ENCODE measurements at places on chromosomes 4 and X.

- no peak for DNase-seq
Measured at GRCh38 chr4:183173580-183174526, 74.8 kb downstream of the WWC2 start.

- DNase-seq, result no peak
Measured at GRCh38 chrX:148517176-148517575, 16.8 kb downstream of the AFF2 start.

GRCh38 chrX:2498781-2499302 is 1.9 kb downstream of the DHRSX start:
- no peak for DNase-seq

DNA sequence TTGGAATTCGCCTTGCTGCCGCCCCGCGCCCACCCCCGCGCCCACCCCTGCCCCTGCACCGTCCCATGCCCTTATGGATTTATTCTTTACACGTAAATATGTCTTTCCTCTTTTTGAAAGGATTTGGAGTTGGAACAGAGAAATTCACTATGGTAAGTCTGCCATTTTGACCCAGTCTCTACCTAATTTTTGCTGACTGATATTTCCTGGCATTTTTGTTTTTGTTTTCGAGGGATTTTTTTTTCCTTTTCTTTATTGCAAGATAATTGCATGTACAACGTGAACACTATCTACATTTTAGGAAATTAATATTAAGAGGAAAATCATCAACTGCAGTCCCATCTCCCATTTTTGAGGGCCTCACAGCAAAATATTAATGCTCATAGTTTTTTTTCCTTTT is 468 bp upstream of the SPIN2B start:
- DNase-seq, result no peak

DNA sequence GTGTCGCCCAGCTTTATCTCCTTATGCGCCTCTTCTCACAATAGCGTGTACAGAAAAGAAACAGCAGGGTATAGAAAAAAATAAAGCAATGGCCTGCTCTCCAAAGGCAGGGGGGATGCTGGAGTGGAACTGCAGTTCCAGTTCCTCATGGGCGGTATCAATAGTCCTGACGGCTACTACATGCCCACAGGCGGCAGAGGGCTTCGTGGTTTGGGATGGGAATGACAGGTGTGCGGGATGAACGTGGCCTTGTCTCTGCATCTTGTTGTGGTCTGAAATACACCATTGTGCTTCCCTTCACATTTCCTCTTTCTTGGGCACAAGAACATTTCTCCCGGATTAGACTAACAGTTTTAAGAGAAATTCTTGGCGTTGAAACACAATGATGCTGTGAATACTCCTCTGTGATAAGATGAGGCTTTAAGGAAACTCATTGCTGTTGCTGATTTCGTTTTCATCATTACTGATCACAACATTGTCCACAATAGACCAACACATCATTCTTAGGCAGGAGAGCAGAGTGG is 124.1 kb upstream of the IGFBP7 start:
- DNase-seq, result no peak

DNA sequence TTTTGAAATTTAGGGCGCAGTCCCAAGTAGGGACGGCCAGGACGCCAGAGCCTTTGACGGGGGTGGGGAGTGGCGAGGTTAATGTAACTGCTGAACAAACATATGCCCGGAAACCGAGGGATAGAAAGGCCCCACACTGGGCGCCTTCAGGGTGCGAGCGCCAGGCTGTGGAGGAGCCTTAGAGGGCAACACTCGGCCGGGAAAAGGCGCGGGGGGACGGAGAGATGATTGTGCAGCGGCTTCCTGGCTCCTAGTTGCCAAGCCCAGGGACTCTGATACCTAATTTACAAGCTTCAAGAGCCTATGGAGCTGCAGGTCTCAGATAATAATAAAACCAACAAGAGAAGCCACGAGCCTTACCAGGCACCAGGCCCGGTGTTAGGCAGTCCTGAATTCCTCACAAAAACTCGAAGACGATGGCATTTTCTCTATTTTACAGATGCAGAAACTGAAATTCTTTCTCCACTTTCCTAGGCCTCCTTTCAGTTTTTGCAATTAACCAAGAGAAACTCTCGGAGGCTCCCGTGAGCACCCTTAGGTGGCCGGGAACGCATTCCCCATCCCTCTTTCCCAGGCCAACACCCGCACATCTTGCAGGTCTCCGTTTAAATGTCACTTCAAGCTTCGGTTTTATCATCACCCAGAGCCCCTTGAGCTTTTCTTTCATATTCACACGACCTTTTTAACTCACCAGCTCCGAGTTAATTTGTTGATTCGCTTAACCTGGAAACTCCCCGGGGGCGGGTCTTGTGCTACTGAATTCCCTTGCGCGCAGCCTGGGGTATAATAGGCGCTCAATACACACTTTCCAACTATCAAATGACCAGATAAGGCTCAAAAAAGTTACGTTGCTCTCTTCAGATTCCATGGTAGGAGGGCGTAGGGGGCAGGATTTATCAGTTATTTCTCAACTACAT is 6.4 kb upstream of the GSX2 start:
- no peak for DNase-seq

DNA sequence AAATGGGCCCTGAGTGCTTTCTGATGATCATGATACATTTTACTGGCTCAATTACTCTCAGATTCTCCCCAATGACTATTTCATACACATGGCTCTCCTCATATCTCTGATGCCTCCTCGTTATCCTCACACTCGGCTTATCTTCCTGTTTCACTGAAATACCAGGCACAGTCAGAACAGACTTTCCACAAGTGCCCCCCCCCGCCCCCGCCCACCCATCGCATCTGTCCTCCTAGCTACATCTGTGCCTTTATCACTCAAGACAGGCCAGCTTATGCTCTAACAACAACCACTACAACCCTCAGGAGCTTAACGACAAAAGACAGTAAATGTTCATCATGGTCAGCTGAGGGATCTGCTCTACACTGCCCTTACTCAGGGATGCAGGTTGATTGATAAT is 610.6 kb upstream of the DIPK2B start:
- DNase-seq, result no peak

DNA sequence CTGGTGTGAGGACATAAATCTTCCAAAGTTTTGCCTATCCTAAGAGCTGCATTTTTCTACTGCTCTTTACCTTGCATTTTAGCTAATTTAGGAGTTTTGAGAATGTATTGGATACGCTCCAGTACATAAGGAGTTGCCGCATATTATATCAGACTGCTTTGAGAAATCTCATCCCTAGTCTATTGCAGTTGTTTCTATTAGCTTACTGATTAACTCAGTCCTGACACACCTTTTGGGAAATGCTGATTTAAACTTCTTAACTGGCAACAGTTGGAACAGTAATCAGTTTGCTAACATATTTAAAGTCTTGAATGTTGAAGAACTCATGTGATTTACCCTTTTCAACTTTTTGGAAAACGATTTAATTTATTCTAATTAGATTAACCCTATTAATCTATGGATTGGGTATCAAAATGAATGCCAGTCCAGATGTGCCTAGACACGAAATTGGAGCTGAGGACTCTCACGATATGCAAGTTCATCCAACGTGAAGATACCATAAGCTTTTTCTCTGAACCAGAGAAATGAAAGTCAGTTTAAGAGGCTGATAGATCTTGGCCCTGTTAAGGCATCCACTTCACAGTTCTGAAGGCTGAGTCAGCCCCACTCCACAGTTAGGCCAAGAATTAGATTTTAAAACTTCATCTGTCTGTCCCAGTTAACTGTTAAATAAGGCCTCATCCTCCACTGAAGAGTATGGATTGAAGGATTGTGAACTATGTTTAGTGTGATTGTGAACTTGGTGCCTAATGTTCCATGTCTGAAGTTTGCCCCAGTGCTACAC is 90.0 kb downstream of the MAOA start:
- no peak for DNase-seq

Measured in activated T-cell treated with anti-CD3 and anti-CD28 coated beads, Interleukin-2, amount 50 U/mL, for 72 hours (primary cell).